Osteocyte (in vitro differentiated cells): ENCODE measurements at places on chromosomes 16 and 17. TPM values are rescaled to one million over a fixed set of nuclear protein-coding genes. Genes with fewer than 3 reads are reported as not detected.

The NUBP2 gene
- total RNA-seq = 55.5 and 56.3 TPM in 2 replicates

The KRTAP16-1 gene
- total RNA-seq = not detected in 2 replicates

The LLGL1 gene
- 43.7 and 45.0 TPM in 2 replicates for total RNA-seq

The HBA1 gene
- not detected in 2 replicates for total RNA-seq

DNA sequence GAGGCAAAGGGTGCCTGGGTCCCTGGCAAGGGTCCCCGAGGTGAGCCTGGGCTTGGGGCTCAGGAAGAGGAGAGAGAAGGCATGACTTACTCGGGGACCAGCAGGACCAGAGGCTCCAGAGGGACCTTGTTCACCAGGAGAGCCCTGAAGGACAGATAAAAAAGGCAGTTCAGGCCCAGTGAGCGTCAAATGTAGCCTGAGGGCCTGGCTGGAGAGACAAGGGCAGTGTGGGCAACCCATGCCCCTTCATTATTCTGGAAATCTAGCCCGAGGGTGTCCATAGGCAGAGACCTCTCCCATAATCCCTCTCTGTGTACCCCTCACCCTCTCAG, 14.1 kb downstream of the COL1A1 start:
- DNase-seq = no peak

DNA sequence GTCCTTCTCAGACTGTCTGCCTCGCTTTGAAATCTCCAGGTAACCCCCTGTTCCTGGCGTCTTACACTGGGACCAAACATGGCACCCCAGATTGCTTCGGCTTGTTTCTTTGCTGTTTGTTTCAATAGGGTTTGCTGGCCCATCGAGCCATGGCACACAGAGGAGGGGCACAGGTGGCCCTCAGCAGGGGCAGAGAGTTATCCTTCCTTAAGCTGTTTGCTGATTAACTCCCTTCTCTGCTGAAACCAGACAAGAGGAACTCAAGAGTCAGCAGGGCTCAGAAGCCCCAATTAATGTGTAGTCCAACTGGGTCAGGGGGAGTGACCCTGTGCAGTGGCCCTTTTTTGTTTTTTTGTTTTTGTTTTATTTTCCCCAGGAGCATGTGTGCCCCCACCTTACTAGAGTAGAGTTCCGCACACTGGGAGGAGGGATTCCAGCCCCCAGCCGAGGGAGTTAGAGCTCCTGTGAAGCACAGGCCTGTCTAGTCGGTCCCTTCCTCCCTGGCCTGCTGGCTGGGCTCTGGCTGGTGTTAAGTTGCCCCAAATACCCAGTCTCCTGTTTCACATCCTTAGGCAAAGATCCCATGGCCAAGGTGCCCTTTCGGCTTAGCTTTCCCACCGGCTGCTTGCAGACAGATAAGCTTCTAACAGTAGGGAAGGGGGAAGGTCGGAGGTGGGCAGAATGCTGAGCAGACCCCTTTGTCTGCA, 39.3 kb downstream of the YPEL2 start:
- no peak for DNase-seq

GRCh38 chr17:49670002-49670401, 7.9 kb downstream of the SPOP start:
- DNase-seq = no peak

DNA sequence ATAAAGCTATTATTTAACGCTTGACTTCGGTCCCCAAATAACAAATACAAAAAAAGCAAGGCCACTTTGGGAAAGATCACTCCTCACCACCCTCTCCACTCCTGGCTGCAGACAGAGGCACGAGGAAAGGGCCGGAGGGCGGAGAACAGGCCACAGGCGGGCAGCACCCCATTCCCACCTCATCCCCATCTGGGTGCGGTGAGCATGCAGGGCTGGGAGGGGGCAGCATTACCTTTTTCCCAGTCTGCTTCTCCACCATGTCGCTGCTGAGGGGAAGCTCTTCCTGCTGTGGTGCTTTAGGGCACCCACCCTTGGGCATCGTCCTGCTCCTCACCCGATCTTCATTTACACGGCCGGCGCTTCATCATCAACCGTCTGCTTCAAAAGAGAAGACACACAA, 99.2 kb downstream of the ZNF778 start:
- no peak for DNase-seq

DNA sequence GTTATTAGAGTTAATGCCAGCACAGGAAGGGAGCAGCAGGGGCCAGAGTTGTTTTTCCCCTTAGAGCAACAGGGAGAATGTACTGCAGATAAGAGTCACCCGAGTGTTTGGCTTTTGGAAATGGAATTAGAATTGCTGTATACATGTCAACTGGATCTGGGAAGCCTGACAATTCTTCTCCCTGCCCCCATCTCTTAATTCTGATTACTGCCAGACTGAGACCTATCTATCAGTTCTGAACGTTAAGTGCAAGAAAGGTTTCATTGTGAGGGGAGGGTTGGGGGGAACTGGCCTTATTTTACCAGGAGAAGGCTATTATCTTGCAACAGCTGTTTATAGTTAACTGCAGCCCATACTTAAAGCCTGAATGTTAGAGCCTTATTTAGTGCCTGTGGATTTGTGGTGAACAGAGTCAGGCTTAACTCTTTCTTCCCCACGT, 424.5 kb upstream of the CDH11 start:
- DNase-seq = no peak

GRCh38 chr16:10606607-10607006, 26.2 kb upstream of the EMP2 start:
- DNase-seq = no peak

DNA sequence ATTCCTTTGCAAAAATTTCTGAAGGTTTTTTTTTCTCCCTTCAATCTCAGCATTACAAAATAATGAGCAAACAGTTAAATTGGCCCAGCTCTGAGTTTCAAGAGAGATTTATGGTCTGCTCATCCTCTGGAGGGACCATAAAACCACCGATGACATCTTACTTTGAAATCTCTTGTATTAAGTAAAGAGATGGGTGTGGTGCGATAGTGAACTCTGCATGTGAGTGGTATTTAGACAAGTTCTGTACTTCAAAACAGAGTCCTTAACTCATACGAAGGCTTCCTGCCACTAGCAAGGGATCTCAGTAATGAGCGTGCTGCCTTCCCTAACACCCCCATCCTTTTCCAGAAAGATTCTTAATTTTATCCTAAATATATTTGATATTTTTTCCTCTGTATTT, 2.1 kb downstream of the FAM20A start:
- DNase-seq = peak; percentile 13
